ENCODE measurements at places on chromosomes 6 and 20.

GRCh38 chr6:100475554-100476320 lies 11.0 kb upstream of the SIM1 start:
- no peak for DNase-seq

DNA sequence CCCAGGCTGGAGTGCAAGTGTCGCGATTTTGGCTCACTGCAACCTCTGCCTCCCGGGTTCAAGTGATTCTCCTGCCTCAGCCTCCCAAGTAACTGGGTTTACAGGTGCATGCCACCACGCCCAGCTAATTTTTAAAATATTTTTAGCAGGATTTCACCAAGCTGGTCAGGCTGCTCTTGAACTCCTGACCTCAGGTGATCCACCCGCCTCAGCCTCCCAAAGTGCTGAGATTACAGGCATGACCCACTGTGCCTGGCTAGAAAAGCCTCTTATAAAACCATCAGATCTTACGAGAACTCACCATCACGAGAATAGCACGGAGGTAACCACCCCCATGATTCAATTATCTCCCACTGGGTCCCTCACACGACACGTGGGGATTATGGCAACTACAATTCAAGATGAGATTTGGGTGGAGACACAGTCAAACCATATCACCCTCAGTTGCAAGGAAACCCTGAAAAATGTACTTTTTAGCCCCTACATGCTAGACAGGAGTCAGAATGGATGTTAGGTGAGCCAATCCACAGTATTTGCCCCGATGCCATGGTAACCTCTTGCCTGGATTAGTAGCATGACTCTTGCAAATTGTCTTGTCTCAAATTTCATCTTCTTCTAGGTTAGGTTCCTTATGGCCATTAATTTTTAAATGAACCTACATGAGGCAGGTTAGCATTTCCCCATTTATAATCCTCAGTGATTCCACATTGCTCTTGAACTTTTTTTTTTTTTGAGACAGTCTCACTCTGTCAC lies 17.1 kb upstream of the SASH1 start:
- no peak for DNase-seq

DNA sequence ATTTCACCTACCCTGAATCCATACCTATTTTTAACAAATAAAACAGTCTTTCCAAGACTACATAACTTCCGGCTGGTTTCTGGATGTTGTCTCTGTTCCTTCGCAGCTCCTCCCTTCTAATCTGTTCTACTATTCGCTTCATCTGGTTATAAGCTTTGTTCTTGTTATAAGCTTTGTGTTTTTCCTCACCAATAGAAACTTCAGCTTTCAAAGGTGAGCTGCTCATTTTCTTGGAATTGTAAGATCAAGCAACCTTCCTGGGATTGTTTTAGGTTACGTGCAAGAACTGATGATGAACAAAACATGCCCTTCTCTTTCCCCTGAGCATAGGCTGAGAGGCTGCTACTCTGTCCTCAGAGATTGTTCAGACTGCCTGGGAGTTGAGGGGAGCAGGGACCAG lies 2.1 kb downstream of the GFOD1 start:
- DNase-seq = no peak

- no peak for DNase-seq
These were observed 37.1 kb downstream of the EYA2 start for GRCh38 chr20:46931699-46932098.

- DNase-seq = peak; percentile 60
These were observed 15.5 kb upstream of the CARMIL1 start for GRCh38 chr6:25263657-25264056.

DNA sequence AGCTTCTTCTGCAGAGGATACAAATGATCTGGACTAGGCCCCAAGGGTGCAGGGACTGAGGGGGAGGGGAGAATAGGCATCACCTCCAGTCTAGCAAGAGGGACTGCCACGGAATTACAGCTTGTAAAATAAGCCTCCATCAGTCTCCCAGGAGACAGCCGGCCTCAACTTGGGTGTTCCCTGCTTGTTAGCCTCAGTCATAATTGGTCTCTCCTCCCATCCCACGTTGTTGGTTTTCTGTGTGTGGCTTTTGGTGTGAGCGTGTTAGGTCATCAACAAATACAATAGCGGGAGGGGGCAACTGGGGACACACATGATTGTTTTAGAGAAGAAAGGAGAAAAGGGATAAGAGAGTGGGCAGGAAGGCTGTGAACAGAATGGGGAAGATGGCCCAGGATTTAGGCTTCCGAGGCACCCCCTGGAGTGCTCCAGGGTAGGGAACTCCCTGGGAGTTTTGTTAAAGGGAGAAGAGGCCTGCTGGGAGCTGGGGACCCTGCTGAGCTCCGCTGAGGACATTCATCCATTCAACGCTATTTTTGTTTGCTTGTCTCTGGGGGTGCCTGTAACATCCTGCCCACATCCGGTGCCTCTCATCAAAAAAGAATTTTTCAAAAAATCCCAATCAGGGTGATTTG lies 9.2 kb downstream of the FOXA2 start:
- DNase-seq = no peak

GRCh38 chr20:1883986-1884385 lies 11.2 kb upstream of the SIRPA start:
- no peak for DNase-seq

- no peak for DNase-seq
These were observed 52.0 kb upstream of the TULP1 start for GRCh38 chr6:35564733-35565132.
